ENCODE measurements at places on chromosomes 7 and 10. TPM values are rescaled to one million over a fixed set of nuclear protein-coding genes. Genes with fewer than 3 reads are reported as not detected.

The SLC16A9 gene
- 0.88 TPM for total RNA-seq

The KCNMA1 gene
- total RNA-seq, result 15.3 TPM

DNA sequence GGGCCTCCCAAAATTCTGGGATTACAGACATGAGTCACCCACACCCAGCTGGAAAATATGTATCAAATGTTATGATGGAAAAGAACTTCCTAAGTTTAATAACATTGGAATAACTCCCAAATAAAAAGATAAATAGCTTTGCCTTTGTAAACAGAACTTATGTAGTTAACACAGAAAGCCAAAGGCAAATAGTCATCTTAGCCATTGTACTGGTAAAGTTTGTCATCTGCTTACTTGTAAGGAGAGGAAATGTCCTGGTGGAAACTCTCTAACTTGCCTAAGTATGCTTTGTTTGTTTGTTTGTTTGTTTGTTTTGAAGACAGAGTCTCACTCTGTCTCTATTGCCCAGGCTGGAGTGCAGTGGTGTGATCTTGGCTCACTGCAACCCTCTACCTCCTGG, 23.8 kb upstream of the TPST1 start:
- DNase-seq, result no peak

DNA sequence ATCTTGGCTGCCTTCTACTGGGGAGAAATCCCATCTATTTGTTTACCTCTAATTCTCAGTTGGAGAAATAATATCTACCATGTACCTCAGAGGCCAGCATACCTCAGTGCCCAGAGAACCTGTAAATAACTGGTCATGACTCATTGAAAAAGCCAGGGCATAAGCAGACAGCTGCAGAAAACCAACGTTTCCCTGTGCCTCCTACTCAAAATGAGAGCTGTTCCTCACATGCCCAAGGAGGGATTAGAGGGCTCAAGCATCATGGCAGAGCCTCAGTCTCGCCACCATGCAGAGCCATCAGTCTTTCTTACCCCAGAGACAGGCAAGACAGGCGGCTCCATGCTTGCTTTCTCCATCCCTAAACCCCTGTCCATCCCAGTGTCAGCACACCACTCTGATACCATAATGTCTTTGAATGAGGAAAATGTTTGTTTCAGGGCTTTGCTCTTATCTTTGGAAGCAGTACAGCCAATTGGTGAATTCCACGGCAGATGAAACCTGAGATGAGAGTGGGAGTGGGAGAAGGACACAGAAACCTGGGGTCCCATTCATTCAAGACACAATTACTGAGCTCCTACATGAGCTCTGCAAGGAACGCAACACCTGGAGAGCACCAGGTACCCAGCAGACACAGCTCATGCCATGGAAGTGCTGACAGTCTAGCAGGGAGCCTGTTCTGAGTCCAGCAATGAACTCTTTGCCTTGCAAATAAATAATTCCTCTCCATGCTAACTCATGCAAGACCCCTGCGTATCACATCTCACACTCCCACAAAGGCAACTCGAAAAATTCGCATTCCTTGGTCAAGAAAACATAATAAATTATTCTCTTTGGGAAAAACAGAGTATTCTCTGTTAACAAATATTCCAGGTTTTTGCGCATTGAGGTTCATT, 21.1 kb downstream of the PON1 start:
- peak; percentile 74 for DNase-seq

GRCh38 chr7:28183627-28184026, 3.0 kb upstream of the JAZF1 start:
- DNase-seq, result no peak

- no peak for DNase-seq
These were observed 144.3 kb upstream of the DGKB start for GRCh38 chr7:15046861-15047260.

GRCh38 chr10:6175329-6176055, 27.2 kb upstream of the PFKFB3 start:
- no peak for DNase-seq

DNA sequence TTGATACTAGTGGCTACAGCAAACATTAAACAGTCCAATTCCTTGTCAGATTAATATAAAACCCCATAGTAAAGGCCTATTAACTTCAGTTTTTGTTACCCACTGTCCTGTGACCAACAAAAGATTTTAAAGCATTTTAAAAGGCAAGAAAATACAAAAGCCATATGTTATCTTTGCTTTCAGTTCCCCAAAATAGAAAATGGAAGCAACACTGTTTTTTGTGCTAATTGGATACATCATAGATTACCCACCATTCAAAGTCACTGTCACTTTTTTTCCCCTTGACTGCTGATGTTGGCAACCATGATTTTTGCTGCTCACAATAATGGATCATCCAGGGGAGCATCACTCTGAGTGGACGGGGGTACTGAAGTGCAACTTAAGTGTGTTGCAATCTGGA, 52.4 kb upstream of the TMEM140 start:
- DNase-seq, result no peak

DNA sequence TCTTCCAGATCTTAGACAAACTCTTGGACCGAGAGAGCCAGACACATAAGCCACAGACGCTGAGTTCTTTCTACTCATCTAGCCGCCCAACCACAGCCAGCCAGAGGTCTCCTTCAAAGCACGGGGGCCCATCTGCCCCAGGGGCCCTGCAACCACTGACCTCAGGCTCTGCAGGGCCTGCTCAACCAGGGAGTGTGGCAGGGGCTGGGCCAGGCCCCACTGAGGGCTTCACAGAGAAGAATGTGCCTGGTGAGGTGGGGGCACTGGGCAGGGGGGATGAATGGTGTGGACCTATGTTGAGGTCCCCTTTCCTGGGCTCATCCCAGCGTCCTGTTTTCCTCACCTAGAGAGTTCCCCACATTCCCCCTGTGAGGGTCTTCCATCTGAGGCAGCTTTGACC, 11.4 kb downstream of the ZSWIM8 start:
- DNase-seq, result no peak

DNA sequence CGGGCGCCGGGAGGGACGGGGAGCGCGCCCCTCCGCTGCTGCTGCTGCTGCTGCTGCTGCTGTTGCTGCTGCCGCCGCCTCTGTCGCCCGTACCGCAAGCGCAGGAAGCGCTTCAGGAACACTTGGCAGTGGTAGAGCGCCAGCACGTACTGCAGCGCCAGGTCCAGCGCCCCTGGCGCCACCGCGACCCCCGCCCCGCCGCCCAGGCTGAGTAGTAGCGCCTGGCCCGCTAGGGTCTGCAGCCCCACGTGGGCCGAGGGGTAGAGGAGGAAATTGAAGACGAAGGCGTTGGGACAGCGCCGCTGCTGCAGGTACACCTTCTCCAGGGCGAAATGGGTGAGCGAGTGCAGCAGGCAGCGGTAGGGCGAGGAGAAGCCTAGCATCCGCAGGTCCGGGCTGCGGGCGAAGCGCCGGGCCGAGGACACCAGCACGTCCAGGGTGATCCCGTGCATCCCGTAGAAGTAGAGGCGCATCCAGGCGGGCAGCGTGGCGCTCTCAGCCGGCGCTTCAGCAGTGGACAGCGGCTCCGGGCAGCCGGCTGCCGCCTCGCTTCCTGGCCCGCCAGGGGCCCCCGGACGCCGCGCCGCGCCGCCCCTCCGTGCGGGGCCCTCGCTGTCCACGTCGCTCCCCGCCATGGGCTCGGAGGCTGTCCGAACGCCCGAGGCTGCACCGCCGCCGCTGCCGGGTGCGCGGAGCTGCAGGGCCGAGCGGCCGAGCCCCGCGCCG, at the start of gene TMEM229A:
TMEM229A (minus strand) TSS at position 699 of the 726 bp plus-strand sequence; CDS start at position 635, 64 bp downstream.
- DNase-seq, result peak; percentile 11

The TAS2R5 gene
- 0.52 TPM for total RNA-seq

GRCh38 chr7:77757589-77757988, 40.6 kb downstream of the TMEM60 start:
- no peak for DNase-seq

DNA sequence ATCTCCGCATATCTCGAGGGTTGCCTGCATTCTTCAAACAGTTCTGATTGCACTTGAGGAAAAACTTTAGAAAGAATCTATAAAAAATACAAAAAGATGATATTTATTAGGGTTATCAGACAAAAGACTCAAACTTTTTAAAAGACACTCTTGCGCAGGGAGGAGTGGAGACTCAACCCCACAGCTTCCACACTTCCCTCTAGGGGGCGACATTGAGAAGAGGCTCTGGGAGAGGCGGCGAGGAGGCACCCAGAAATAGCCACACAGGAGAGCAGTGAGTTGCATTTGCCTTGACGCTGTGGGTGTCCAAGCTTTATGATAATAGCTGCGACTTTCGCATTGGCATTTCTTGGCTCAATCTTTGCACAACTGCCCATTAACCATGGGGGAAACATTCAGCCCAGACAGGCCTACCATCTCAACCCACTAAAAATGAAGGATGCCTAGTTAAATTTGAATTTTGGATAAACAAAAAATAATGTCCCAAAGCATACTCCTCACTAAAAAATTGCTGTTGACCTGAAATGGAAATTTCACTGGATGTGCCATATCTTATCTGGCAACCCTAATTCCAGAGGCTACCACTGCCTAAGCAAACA, 86.2 kb downstream of the EBF3 start:
- peak; percentile 33 for DNase-seq

DNA sequence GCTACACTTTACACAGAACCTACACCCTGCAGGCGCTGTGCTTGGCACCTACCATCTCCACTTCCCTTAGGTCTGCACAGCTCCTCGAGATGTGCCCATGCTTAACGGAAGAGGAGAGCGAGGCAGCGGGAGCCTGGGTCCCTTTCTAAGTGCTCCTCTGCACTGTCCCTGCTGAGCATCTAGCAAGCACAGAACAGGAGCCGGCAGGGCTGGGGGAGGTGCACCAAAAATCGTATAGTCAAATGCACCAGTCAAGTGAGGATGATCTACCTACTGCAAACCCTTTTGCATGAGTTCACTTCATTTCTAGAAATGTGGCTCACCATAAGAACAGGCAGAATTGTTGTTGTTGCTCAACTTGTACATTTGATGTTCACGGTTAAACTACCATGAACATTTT, 267.7 kb downstream of the TNS3 start:
- no peak for DNase-seq

- DNase-seq, result no peak
These were observed 40.5 kb upstream of the GDF10 start for GRCh38 chr10:47259466-47259865.

DNA sequence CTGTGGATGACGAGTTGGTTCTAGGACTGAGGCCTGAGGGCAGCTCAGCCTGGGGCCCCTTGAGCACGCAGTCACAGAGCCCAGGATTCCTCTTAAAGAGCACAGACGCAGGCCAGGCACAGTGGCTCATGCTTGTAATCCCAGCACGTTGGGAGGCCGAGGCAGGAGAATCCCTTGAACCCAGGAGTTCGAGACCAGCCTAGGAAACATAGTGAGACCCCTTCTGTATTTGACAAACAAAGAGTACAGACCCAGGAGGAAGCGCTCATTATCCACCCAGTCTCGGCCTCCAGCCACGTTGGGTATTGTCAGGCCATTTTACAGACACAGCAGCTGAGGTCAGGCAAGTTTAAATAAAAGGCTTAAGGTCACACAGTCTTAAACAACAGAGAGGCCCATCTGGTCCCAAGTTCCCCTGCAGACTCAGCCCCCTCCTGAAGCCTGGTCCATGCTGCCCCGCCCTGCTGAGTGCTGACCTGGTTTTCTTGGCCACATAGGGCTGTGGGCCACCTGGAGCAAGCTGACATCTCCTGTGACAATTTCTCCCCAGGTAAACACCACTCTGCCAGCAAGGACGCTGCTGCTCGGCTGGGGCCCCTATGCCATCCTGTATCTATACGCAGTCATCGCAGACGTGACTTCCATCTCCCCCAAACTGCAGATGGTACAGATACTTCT, 12.6 kb downstream of the RGR start:
- no peak for DNase-seq

The CYP3A4 gene
- 0.11 TPM for total RNA-seq

- DNase-seq, result peak; percentile 93
These were observed 284.6 kb downstream of the KLF6 start for GRCh38 chr10:3500408-3500856.

GRCh38 chr7:43572516-43573049, 10.3 kb upstream of the STK17A start:
- peak; percentile 95 for DNase-seq

DNA sequence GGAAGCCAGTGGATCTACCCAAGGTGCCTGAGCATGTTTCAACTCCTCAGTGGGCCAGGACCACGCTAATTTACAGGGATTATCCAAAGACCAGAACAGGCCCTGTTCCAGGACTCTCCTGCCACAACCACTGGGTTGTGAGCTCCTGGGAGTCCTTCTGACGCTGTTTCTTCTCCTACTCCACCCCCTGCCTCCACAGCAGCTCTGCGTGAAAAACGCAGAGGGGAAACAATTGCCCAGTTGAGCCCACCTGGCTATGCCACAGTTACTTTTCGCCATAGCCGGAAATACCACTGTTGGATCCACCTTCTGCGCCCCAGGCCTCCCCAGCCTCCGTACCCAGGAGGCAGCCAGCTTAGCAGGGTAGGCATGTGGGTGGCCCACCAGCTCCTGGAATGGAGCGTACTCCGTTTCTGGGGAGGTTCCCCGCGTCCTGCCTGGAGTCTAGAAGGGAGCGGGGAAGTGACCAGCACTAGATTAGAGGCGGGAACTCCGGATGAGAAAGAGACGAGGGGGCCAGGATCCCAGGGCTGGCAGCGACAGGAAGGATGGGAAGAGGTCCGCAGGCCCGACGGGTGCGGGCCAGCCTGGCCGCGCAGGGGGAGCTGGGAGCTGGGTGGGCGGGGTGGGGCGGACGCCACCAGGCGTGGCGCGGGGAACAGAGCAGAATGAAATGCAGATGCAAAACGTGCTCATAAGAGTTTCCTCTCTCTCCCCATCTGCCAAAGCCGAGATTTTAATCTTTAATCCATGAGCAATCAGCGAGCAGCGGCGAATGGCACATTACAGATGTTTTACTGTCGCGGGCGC, 32.1 kb upstream of the PAX2 start:
- DNase-seq, result no peak

GRCh38 chr10:69795242-69795934, 6.3 kb upstream of the COL13A1 start:
- DNase-seq, result no peak

GRCh38 chr7:77626586-77627308, 69.5 kb upstream of the RSBN1L start:
- DNase-seq, result no peak

DNA sequence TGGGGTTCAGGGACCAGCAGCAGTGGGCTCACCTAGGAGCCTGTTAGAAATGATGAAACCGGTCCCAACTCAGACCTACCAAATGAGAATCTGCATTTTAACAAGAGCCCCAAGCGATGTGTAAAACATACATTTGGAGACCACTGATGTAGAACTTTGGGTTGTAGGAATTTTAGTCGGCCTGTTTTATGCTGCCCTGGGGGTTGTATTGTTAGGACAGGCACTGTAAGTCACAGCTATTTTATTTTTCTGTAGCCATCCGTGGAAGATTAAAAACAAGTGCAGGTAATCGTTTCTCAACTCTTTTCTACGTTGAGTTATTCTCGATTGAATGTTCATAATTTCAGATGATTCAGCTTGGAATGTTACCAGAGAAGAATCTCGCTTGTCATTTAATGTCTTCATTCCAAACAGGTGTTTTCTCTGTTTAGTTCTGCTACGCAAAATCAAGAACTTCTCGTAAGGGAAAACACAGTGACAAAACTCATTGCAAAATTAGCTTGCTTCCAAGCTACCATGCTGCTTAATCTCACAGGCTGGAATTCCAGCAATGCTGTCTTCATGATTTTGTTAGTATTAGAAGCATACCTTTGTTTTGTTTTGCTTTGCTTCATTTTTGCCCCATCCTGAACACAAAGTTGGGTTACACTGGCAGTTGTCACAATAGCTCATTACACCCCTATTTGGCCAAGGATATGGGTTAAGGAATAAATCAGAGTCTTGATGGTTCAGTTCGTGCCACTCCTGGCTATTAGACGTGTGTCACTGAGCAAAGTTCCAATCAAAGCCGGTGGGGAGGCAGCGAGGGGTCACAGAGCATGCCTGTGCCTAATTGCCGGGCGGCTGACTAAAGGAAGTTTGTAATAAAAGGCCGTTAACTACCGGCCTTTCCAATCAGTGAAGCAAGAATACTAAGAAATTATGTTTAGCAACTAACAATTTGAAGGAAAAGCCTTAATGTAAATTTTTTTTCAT, 676.9 kb downstream of the GATA3 start:
- DNase-seq, result no peak
